ENCODE measurements at places on chromosomes 1 and 21.

DNA sequence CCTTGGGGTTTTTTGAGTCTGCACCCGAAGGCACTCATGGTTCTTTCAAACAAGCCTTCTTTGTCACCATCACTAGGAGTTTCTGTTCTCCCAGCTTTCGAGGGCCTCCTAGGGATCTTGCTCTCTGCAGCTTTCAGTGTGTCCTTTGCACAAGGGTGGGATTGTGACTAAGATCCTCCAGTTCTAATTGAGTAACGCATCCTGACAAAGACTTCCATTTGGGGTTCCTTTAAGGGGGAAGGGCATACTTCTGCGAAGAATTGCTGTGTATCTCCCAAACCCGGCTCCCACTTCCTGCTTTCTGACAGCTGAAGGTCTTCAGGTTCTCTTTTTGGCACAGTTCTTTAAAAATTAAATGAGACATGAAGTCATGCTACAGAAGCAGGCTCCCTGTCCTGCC lies 139.4 kb downstream of the EDEM3 start:
- DNase-seq = no peak

GRCh38 chr1:151944857-151945575 lies 35.7 kb upstream of the THEM4 start:
- DNase-seq = no peak

- DNase-seq = no peak
These were observed 15.3 kb downstream of the LDLRAD1 start for GRCh38 chr1:54002544-54003248.

DNA sequence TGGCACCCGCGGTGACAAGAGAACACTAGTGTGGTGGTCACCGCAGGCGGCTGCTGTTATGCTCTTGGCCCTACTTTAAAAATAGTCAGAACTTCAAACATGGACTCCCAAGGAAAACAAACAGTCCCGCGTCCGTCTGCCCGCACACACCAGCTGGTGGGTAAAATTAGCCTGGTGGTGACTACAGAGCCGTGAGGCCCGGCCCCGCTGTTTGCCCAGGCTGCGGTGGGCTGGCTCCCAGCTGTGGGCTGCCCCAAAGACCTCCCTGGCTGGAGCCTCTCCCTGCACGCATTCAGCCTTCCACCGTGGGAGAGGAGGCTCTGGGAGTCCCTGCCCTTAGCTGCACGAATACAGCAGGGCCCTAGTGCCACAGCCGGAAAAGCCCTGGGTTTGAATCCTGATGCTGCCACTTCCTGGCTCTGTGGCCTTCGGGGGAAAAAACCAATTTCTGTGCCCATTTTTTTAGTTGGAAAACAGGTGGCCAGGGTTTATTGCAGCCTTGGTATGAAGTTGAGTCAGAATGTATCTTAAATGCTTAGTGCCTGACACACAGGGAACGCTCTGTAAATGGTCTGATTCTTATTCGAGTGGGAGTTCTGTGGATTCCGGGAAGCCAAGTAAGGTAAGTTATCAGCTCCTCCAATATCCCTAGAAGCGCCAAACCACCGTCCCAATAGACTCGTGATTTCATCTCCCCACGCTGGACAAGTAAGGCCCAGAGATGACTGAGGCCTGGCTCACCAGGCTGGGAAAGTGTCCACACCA lies 58.2 kb downstream of the ALPL start:
- DNase-seq = no peak

DNA sequence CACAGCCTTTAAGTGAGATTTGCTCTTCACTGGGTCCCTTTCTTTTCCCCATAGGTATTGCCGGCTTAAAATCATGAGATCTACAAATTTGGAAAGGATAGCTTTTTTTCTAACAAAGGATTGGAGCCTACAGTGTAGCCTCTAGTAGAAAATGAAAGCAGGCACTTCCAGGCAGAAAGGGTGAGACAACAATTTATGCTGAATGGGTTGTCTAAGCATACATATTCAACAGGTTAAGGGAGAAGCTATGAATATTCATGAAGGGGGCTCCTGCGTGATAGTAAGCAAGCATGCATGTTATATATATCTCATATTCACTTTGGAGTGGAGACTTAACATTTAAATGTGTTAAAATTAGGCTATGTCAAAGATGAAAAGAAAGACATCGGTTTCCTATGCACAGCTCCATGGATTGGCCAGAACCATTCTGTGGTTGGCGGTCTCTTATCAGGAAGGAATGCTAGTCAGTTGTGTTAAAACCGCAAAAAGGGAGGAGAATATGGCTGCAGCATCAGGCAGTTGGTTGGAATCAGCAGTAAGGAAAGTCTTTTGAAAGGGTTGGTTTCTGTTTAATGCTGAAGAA lies 66.0 kb downstream of the VCAM1 start:
- DNase-seq = no peak

DNA sequence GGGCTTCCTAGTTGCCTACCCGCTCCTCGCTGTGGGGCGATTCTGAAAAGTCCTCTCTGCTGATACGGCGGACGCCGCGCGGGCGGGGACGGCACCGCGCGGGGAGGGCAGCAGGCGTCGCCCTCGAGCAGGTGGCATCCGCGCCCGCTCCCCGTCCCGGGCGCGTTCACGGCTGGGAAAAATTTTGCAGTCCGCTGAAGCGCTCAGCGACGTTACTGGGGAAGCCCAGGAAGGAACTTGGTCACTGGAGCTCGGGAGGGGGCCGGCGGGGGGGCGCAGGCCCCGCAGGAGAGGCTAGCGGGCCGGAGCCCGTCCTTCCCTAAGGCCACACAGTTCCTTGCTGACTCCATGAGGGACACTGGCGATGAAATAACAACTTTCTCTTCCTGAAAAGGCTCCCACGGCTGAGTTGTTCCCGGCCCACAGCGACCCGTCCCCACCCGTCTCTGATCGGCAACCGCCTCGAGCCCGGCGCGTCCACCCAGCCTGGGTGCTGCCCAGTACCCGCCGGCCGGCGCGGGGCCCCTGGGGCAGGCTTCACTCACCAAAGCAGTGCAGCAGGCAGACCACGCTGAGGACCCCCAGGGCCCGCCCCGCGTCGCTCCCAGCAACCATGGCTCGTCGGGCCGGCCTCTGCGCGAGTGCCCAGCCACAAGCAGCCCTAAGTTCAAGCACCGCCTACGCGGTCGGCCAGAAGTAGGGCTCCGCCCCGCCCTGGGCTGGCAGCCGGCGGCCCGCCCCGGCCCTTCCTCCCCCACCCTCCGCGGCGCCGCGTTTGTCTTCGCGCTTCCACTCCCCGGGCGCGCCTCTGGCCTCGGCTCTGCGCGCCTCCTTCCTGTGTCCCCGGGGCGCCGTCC lies at the start of gene CD58:
Gene CD58, minus strand, starts transcription at position 669 of the 857 bp plus-strand sequence. Its CDS starts 54 bp downstream, at position 615.
- DNase-seq = peak; percentile 43

- DNase-seq = no peak
These were observed 68.9 kb upstream of the TSPAN2 start for GRCh38 chr1:115158181-115158580.

GRCh38 chr1:3903141-3904005 lies 3.3 kb upstream of the C1orf174 start:
- DNase-seq = no peak

DNA sequence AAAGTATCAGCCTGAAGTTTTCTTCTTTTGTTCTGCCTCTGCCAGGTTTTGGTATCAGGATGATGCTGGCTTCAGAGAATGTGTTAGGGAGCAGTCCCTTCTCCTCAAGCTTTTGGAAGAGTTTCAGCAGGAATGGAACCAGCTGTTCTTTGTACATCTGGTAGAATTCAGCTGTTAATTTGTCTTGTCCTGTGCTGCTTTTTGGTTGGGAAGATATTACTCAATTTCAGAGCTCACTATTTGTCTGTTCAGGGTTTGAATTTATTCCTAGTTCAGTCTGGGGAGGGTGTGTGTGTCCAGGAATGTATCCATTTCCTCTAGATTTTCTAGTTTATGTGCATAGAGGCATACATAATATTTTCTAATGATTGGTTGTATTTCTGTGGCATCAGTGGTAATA lies 12.8 kb downstream of the ZNF678 start:
- DNase-seq = no peak

All from AG09319 (cell line).